Cardiac septum (tissue), 1 donor: ENCODE measurements at places on chromosomes 1 and 21. TPM values are rescaled to one million over a fixed set of nuclear protein-coding genes. Genes with fewer than 3 reads are reported as not detected.

DNA sequence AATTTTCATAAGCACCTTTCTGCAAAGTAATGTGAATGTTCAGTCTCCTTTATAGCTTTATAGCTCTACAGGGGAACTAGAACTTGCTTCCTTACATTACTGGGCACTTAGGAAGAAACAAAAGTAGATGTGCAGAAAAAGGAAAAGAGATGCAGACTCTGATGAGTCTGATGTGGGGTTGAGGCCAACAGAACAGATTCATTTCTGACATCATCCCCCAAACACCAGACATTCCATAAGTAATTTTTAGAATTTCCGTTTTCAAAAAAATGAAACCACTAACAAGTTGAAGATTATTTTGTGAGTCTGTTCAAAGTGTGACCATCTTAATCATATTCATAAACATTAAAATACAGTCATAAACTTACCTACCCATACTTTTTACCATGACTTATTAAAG lies 96.0 kb downstream of the NRIP1 start:
- DNase-seq = no peak

GRCh38 chr1:19872190-19872589 lies 10.0 kb upstream of the OTUD3 start:
- DNase-seq = no peak

DNA sequence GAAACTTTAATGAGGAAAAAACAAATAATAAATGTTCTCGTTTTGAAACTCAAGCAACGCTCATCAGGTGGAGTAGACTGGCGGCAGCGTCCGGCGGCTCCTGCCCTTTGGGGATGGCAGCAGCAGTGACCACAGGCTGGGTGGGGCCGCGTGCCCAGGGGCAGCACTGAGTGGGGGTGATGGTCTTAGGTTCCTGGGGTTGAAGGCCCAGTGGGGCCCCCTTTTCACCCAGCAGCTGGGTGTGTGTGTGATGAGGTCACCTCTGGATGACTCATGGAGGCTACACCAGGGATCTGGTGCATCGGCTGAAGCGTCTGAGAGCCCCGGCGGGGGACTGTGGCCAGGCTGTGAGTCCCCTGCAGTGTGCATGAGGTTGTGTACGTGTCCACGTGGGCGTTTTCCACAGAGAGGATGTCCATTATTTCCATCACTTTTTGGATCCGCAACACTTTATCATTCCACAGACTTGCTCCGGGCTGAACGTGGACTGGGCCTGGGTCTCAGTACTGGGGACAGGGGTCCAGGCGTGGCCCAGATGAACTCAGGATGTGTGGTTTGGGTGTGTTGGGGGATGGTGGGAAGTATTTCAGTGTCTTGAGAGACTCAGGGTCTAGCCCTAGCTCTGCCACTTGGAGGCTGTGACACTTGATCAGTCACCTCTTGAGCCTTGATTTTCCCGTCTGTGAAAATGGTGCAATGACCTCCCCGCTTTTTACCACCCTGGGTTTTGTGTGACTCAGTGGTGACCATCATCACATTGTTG lies 25.6 kb downstream of the LDLRAP1 start:
- DNase-seq = no peak

- DNase-seq = no peak
Observed at GRCh38 chr1:222187566-222188332, 360.2 kb downstream of the HHIPL2 start.

DNA sequence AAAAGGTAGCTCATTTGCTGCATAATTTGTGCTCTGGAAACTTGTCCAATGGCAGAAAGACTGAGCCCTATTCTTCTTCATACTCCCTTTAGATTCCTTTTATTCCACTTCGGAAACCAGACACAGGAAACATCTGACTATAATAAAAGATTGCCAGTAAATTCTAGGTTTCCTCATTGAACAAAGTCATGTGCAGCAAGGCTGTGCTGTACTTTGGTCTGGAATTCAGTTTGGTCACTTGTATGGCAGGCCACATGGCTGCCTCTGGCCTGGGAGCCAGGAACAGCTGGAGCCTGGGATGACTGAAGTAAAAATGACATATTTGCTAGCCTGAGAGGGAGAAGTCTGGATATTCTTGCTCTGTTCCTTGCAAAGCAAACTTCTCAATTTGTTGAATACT lies 79.6 kb downstream of the ST3GAL3 start:
- DNase-seq = no peak

DNA sequence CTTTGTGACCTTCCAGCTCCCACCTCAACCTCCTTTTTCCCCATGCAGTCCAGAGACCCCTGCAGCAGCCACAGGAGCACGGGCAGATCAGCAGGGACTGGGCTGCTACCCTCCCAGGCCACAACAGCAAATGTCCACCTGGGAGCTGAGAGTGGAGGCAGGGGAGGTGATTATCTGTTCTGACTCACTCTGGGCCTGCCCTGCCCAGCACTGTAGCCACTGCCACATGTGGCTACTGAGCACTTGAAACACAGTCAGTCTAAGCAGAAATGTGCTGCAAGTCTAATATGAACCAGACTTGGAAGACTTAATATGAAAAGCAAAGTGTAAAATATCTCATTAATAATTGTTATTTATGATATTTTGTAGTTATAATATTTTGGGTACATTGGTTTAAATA lies 148.9 kb upstream of the VANGL1 start:
- no peak for DNase-seq

DNA sequence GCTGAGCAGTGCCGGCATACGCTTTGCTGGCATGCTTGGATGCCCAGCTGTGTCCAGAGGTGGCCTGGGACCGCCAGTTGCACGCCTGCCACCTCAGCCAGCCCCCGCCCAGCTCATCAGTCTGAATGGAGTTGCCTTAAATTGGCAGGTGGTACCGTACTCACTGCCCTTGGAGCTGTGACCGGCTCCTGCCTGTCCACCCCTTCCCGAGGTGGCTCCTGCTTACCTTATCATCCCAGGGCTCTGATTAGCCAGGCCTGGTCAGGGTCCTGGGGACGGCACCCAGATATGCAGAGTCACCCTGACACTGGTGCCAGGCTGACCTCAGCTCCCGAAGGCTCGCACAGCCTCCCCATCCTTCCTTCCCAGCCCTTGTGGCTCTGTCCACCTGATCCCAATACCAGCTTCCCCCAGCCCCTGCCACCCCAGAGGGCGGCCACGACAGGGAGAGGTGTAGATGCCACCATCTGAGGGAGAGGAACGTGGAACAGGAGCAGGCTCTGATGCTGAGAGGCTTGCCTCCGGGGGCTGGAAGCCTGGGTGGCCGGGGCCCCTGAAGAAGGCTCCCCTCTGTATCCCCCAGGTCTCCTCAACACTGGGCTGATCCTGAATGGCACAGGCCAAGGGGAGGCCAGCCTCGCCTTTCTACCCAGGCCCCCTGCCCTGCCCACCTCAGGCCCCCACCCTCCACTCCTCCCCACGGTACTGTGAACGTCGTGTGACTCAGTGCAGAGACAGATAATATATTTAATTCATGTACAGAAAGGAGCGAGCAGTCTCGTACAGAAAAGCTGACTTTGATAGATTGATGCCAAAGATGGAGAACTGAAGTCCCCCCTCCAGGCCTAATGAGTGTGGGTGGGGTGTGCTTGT lies 27.8 kb downstream of the CDK18 start:
- DNase-seq = peak; percentile 67

Gene GJA9
- not detected for total RNA-seq

DNA sequence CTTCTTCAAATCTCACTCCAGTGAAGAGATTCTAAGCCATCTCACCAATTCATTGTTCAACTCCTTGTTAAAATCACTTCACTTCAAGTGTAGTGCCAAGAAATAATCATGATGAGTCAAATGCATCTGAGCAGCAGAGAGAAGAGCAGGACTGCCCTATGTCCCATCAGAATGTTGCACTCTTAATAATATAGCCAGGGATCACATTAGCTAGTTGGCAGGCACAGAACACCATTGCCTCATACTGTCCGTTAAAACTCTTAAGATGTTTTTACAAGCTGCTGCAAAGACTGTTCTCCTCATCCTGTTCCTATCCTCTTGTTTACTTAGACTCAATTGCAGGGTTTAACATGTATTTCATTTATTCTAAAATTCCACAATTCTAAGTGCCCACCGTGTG lies 432.9 kb downstream of the PLPP3 start:
- no peak for DNase-seq

Gene IFNAR2
- 14.4 TPM for total RNA-seq

DNA sequence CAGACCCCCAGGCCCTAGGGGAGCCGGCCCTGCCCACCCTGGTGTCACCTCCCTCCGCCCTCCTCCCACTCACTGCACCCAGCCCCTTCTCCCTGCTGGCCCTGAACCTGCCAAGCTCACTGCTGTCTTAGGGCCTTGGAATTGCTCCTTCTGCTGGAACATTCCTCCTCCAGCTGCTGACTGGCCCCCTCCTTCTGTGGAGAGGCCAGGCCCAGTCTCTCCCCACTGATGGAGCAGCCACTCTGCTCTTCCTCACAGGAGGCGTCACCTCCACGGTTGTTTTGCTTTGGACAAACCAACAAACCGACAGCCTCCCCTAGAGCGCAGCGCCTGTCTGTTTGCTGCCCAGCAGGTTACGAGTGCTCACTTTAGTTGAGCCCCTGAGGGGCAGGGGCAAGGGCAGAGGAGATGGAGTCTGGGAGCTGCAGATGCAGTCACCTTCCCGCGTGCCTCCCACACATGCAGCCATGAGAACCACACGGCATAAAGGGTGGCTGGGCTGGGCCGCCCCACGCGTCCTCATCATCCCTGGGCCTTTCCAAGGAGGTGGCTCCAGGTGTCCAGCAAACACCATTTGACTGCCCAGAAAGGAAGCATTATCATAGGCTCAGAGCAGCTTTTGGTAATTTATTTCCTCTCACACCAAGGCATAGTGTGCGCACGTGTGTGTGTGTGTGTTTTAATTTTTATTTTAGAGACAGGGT lies 9.4 kb downstream of the OXCT2 start:
- no peak for DNase-seq

Gene BRDT
- not detected for total RNA-seq

Gene LCE1E
- not detected for total RNA-seq

DNA sequence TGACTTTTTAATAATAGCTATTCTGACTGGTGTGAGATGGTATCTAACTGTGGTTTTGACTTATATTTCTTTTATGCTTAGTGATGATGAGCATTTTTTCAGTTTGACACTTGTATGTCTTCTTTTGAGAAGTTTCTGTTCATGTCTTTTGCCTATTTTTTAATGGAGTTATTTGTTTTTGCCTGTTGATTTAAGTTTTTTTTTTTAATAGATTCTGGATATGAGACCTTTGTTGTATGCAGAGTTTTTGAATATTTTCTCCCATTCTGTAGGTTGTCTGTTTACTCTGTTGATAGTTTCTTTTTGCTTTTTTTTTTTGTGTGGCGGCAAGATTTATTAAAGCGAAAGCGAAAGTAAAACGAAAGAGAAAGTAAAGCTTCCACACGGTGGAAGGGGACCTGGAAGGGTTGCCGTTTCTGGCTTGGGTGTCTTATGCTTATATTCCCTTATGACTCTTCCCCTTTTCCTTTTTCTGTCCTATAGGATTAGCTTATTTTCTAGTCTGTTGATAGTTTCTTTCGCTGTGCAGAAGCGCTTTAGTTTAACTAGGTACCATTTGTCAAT lies 67.6 kb downstream of the TBX19 start:
- DNase-seq = no peak

DNA sequence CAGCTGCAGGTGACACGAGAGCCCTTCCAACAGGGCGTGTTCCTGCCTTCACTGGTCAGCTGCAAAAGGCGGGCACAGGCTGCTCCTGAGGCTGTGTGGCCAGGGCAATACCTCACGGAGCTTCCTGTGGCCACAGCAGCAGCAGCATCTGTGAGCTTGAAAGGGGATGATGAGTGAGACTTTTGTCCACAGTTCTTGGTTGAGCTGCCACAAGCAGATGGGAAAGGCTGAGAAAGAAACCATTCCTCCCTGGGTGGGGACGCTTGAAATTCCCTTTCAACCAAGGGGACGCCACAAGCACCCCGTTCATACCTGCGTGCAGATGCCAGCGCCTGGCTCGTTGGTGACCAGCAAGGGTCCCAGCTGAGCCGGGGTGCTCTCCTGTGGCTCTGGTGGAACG lies 37.6 kb downstream of the B3GALT5 start:
- DNase-seq = peak; percentile 54

DNA sequence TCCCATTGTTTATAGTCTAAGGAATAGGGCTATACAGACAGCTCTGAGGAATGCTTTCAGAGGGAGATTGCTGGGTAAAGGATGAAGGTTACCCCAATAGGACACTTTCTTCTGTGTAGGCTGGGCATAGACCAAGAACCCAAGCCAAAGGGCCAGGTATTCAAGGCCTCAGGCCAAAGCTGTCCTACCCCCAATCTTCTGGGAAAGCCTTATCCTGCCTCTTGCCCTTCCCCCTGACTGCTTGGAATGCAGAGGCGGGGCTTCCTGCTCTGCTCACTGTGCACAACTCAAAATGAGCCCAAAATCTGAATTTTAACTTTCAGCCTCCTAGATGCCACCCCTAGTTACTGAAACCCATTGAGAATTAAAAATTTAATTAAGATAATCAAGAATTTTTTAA lies 2.2 kb downstream of the OR10Z1 start:
- DNase-seq = no peak

- DNase-seq = no peak
Observed at GRCh38 chr1:225613006-225613405, 39.9 kb downstream of the ENAH start.

GRCh38 chr1:2022063-2022770 lies 3.1 kb downstream of the GABRD start:
- DNase-seq = no peak

Gene AGMAT
- total RNA-seq = 0.11 TPM

Gene CYP4X1
- total RNA-seq = 0.86 TPM

DNA sequence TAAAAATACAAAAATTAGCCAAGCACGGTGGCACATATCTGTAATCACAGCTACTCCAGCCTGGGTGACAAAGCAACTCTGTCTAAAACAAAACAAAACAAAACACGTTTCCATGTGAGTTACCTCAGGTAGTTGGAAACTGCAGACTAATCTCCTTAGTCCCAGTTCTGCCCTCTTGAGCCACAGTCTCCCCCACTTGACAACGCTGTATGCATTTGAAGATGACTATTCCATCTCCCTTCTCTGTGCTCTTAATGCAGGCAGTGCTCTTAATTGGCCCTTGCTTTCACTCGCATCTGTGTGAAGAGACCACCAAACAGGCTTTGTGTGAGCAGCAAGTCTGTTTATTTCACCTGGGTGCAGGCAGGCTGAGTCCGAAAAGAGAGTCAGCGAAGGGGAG lies 19.6 kb upstream of the DHCR24 start:
- no peak for DNase-seq

DNA sequence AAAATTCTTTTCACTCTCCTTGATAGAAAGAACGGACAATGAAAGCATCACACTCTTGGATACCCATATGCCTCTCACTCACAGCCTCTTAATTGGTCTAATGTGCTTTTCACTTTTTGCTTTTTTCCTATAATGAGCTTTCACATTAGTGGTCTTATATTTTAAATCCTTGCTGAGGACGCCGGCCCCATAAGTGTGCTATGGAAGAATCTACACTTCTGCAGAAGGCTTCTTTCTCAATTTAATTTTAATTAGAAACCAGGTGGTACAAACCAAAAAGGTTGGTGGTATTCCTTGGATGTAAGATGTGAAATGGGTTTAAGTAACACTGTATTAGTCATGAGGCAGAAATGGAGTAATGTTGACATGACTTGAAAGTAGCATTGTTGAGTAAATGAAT lies 190.6 kb upstream of the NFIA start:
- no peak for DNase-seq
